ENCODE measurements at places on chromosomes 3 and 15. TPM values are rescaled to one million over a fixed set of nuclear protein-coding genes. Genes with fewer than 3 reads are reported as not detected.

FEM1B gene
- 37.7 TPM for total RNA-seq

GRCh38 chr3:66149269-66149668 lies 71.5 kb upstream of the SLC25A26 start:
- no peak for DNase-seq
- no peaks in the 10 kb centered on the region for H3K36me3 ChIP-seq
- H3K4me3 ChIP-seq: no peak overlapping the region
- H3K27ac ChIP-seq: no peak overlapping the region
- H3K4me1 ChIP-seq: no peaks in the 10 kb centered on the region

GRCh38 chr15:27853624-27854455 lies 245.3 kb downstream of the OCA2 start:
- DNase-seq: no peak
- no peak overlapping the region for H3K27ac ChIP-seq
- no peaks in the 10 kb centered on the region for H3K36me3 ChIP-seq
- H3K27me3 ChIP-seq: no peaks in the 10 kb centered on the region
- no peak overlapping the region for H3K4me3 ChIP-seq

NR1I2 gene
- 0.35 TPM for total RNA-seq

DNA sequence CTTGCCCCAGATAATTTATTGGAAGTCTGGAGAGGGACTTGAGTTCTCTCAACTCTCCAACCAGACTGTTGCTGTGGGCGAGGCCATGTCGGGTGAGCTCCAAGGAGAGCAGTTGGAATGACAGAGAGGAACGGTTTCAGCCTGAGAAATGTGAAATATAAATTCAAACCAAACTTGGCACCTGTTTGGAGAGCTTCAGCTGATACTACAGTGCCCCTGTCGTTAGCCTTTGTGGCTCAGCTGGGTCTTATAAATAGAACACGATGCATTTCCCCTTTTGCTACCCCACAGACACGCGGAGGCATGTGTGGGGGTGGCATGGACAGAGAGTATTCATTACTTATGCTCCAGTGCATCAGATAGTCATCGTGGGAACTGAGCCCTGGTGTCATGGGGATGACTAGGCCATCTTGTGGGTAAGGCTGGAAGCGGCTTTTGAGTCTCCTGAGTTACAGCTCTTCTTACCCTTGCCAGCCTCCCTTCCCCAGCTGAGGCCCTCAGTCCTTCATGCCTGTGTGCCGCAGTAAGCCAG lies 15.6 kb downstream of the SMAD3 start:
- H3K27ac ChIP-seq: no peak overlapping the region
- peaks cover 91% of the 10 kb centered on the region for H3K4me1 ChIP-seq
- H3K4me3 ChIP-seq: no peak overlapping the region
- H3K36me3 ChIP-seq: no peaks in the 10 kb centered on the region
- DNase-seq: peak; percentile 60
